ENCODE measurements at places on chromosomes 1 and 21.

- DNase-seq = peak; percentile 46
Observed at GRCh38 chr21:34204481-34205439, 131.4 kb downstream of the MRPS6 start.

DNA sequence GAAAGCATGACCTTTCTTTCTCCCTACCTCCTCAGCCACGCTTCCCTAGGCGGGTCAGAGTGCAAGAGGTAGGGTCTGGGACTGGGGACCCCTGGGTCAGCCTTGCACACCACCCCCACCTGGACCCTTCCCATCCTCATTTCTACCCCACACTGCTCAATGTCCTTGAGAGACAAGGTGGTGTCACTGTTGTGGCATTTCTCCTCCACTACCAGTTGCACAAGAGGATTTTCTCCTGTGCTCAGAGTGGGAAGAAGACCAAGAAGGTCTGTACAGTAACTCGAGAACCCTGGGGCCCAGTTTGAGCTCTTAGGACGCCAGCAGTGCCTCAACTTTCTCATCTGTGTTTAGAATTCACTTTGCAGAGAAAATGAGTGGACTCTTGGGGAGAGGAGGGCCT lies 49.4 kb upstream of the CD34 start:
- DNase-seq = no peak

- DNase-seq = no peak
Observed at GRCh38 chr1:8571200-8571984, 246.0 kb downstream of the RERE start.

DNA sequence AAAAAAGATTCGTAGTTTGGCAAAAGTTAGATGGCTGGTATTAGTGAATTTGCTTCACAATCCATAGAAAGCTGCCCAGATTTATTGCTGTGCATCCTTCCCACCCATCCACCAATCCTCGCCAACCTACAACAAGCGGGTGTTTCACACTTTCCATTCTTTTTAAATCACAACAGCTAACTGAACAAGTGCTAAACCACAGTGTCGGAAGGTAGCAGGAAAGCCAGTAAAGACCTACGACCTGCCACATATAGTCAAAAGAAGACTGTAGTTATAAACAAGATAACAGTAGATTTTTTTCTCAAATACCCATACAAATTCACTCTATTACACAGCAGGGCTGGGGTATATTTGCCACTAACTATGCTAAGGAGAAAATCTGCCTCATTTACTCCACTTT lies 47.0 kb upstream of the AIM2 start:
- no peak for DNase-seq

DNA sequence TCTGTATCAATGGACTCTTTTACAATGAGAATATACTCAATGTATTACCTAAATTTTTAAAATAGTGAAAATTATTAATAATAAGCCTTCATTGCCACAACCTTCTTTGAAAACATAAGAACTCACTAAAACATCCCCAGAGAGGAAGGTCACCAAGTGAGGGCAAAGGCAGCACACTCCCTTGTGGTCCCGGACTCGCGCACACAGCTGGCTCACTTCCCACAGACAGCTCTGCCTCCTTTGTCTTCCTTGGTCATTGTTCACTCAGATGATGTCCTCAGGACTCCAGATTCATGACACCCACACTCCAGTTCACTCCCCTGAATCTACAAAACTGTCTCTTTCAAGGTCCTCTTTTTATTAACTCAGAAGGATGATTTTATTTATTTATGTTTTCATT lies 19.2 kb upstream of the UBR4 start:
- no peak for DNase-seq

DNA sequence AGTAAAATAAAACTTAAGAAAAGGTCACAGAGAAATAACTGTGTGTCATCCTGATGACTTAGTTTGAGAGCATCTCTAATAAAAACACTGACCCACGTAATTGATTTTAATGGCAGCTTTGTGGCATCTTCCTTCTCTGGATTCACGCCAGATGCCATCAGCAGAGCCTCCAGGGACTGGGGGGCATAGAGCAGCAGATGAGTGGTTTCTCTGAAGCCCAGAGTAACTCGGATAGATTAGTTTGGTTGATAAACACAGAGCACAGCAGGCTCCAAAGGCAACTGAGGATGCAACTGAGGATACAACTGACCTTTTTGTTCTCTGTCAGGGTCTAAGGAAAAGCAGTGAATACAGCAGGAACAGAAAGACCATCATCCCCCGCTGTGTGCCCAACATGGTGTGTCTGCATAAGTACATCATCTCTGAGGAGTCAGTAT lies 180.8 kb downstream of the RPS6KC1 start:
- no peak for DNase-seq

GRCh38 chr1:109096120-109096519 lies 5.6 kb downstream of the TMEM167B start:
- no peak for DNase-seq

GRCh38 chr1:167273027-167273800 lies 52.5 kb downstream of the POU2F1 start:
- no peak for DNase-seq

DNA sequence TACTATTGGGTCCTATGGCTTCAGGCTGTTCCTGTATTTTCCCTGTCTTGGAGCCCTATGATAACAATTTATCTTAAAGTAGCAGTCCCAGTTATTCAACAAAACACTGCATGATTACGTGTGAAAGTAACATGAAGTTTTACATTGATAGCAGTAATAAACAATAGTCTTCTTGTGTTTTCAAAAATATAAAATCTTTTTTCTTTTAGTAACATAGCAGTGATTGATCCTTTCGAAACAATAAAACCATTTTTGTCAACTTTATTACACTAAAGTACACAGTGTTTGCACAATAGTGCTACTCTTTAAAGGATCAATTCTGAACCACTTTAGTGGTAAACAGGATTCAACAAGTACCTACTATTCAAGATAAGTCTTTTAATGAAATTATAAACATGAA lies 90.6 kb downstream of the GPATCH2 start:
- DNase-seq = no peak

- DNase-seq = no peak
Observed at GRCh38 chr21:41941941-41942340, 11.9 kb downstream of the C2CD2 start.

DNA sequence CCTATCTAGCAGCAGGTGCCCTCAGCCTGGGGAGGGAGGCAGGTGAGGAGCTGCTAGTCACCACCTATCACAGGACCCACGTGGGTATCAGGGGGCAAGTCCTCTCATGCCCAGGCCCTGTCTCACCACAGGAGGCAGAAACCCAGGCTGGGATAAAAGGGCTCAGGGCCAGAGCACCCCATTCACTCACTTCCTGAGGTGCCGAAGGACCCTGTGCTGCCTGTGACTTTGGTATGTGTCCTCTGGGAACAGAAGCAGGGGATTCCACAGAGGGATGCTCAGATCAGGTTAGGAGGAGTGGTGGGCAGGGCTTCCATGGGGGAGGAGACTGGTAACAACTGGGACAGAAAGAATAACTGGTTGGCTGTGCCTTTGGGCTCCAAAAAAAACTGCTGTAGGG lies at the start of gene LCE1E:
LCE1E (plus strand) TSS at position 181 of the 400 bp plus-strand sequence. CDS start 1,043 bp downstream, outside the sequence.
- DNase-seq = no peak

- no peak for DNase-seq
Observed at GRCh38 chr1:81833722-81834121, 33.0 kb downstream of the ADGRL2 start.
